Fibroblast of skin of left biceps (primary cell): ENCODE measurements at places on chromosomes 11 and 22.

- DNase-seq, result no peak
These were observed 5.0 kb downstream of the CCND1 start for GRCh38 chr11:69645801-69646492.

DNA sequence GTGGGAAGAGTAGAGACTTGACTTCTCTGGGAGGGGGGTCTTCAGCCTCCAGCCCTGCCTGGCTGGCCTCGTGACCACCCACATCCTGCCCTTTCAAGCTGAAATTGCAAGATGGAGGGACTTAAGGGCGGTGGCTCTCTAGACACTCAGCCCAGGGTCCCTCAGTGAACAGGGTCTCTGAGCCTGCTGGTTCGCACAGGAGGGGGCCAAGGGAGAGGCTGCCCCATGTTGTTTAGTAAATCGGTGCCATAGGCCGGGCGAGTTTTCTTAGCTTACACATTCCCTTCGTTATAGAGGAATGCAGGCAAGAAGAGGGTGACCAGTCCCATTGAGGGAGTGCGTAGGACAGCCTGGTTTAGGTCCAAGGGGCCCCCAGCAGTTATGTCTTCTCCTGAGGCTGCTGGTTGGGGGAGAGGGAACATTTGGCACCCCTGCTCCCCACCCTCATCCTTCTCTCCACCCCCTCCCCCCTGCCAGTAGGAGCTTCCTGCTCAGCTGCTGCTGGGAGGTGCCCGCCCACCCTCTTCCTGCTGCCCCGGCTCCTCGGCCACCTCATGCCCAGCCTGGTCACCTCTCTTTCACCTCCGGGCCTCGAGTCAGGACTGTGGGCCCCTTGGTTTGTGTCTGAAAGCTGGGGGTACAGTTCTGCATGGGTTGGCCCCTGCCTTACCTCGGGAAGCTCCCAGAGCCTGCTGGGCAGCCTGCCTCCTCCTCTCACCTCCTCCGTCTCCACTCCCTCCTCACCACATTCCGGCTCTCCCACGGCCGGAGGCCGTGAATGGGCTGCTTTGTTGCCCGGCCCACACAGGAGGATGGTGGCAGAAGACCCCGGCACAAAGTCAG lies 3.9 kb downstream of the FRMD8 start:
- DNase-seq, result no peak

DNA sequence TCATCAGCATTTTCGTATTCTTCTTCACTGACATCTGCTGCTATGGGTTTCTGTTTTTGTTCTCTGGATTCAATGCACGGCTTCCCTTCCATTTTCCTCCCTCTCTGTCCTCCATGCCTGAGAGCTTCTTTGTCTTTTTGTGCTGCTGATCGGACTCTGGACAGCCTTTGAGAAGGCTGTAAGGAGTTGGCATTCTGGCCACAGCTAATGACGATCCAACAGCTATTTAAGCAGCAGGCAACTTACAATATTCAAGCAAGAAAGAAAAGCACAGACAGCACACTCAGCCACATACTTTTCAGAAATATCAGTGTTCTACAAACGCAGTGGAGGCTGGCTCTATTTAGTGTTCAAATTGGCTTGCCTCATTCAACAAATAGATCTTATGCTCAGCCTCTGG lies 60.9 kb upstream of the ZC3H12C start:
- no peak for DNase-seq

GRCh38 chr11:330694-331357 lies 10.2 kb upstream of the IFITM3 start:
- no peak for DNase-seq

GRCh38 chr22:29343313-29343805 lies 27.9 kb upstream of the RASL10A start:
- peak; percentile 49 for DNase-seq

- no peak for DNase-seq
These were observed 30.6 kb downstream of the KIRREL3 start for GRCh38 chr11:126969865-126970479.

- no peak for DNase-seq
These were observed 23.7 kb downstream of the JAML start for GRCh38 chr11:118200901-118201680.

DNA sequence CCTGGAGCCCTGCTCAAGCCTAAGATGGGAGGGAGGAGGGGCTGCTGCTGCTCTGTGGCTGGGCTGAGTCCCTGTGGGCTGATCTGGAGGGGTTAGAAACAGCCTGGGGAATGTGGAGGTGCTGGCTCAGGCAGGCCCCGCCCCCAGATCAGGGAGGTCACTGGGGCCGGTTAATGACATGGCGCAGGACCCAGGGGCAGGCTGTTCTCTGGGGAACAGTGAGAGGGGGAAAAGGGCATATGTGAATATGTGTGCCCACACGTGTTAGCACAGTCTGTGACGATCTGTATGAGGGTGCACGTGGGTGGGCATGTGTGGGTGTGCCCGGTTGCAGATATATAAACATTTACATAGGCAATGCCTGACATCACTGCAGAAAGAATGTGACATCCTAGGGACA lies 143.5 kb downstream of the MIAT start:
- no peak for DNase-seq

DNA sequence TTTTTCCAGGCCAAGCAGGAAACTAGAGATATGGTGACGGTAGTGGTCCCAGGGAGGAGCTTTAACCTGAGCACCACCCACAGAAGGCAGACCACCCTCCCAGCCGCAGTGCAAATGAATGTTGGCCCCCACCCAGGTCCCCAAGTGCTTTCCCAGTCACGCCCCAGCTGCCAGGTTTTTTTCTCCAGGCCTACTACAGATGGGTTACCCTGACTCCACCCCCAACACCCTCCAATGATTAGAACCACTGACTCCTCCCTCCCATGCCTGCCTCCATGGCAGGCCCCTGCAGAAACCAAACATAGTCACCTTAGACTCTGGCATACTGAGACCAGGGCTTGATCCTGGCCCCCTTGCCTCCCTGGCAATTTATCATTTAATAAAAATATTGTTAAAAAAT lies 58.7 kb upstream of the CHST1 start:
- DNase-seq, result no peak

DNA sequence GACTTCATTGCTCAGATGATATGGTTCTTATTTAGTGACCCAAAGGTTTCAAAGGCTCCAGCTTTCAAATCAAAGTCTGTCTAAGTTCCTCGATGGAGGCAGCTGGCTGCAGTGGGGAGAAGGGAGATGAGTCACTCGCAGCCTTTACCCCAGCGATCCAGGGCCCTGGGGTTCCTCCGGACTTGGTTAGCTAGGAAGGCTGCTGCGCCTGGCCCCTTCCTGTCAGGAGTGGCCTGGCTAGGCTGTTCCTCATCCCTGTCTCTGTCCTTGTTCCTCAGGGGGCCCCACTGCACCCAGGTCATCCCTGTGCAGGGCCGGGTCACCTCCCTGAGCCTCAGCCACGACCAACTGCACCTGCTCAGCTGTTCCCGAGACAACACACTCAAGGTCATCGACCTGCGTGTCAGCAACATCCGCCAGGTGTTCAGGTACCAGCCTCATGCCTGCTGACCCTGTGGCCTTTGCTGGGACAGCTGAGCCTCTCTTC lies 13.9 kb downstream of the ATG16L2 start:
- no peak for DNase-seq

GRCh38 chr11:125835748-125836147 lies 2.6 kb downstream of the PATE4 start:
- DNase-seq, result no peak

GRCh38 chr11:3995307-3995706 lies 99.3 kb upstream of the RRM1 start:
- DNase-seq, result no peak

- no peak for DNase-seq
These were observed 312.2 kb upstream of the MTNR1B start for GRCh38 chr11:92657226-92657625.

- DNase-seq, result no peak
These were observed 185.2 kb downstream of the TBC1D22A start for GRCh38 chr22:46947516-46948257.

DNA sequence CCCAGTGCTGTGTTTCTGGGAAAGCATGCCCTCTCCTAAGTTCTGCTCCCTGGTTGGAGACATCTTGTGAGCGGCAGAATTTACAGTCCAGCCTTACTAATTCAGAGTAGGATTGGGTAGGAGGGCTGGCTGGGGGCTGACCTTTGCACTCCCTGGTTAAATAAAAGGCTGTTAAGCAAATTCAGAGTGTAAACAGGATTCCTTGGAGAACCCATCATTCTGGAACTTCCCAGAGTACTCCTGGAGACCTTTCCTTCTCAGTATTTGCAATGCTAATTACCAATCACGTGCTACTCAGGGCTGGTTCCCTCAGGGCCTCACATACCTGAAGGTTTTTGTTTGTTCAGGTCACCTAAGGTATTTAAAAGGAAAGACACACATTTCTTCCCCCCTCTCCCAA lies 340.2 kb downstream of the TBC1D22A start:
- DNase-seq, result no peak

- DNase-seq, result no peak
These were observed 875.2 kb downstream of the BRD1 start for GRCh38 chr22:48952256-48953102.

GRCh38 chr22:39256979-39257378 lies 12.2 kb upstream of the PDGFB start:
- no peak for DNase-seq

DNA sequence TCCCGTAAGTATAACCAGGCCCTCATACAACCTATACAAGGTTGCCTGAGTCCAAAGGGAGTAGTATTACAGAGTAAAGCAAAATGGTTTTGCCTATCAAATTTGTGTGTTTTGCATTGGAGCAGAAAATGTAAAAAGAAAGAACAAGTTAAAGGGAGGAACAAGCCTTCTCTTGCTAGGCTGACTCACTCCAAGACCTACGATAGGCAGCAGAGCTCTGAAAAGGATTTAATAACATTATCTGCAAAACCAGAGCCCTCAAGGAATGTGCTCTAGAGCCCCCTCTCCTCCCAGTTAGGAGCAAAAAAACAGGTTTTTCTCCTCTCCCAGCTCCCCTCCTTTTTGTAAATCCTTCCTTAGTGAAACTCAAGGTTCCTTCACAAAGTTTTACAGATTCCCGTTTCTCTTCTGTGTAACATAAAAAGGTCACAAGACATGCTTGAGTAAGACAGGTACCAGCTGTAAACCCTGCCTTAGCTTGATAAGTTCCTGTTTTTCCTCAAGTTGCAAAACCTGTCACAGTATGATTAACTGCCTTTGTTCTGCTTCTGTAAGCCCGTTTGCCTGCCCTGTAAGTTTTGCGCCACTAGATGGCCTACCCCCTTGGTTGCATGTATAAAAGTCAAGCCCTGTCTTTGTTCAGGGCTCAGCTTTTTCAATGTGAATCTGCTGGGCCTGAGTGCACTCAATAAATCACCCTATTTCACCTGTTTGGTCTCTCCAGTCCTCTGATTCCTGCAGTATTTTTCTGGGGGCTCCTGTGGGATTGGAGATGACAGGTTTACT lies 498.2 kb downstream of the KCNA4 start:
- no peak for DNase-seq

- no peak for DNase-seq
These were observed 24.9 kb downstream of the PGM2L1 start for GRCh38 chr11:74373382-74373781.

GRCh38 chr11:117417342-117417741 lies 89.7 kb downstream of the CEP164 start:
- no peak for DNase-seq

DNA sequence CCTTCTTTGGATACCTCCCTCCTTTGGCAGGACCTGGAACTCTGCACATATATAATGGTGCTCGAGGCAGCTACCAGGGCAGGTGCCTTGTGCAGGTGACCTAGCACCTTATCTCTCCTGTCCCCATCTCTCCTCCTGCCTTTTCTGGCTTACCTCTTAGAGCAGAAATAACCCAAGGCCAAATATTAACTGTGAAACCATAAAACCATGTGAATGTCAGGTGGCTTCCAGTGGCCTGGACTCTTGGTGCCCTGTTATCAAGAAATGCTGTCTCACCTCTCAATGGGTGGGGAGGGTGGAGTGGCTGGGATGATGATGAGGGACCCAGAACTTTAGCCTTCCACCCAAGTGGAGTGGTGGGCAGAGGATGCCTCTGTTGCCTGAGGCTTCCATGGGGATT lies 42.9 kb downstream of the YWHAH start:
- DNase-seq, result no peak

GRCh38 chr11:68457216-68457897 lies 3.2 kb upstream of the PPP6R3 start:
- DNase-seq, result no peak

GRCh38 chr22:31080164-31080847 lies 812 bp upstream of the SMTN start:
- no peak for DNase-seq

GRCh38 chr11:111225881-111226280 lies 19.6 kb upstream of the POU2AF2 start:
- no peak for DNase-seq

GRCh38 chr22:30169002-30169401 lies 77.6 kb downstream of the LIF start:
- DNase-seq, result no peak

DNA sequence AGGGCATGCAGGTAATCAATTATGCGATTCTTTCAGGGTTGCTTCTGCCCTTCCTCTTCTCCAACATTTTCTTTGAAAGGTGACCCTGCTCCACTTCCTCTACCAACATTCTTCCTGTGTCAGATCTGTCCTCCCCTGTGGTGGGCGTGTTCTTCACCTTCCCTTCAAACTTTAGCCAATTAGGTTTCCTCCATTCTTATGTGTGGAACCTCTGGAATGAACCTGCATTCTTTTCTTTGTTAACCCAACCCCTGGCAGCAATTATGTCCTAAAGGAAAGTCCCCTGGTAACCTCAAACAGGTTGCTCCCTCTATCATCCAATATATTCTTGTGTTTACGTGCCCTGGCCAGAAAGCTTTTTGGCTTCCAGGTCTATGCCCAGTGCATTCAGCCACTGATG lies 22.4 kb downstream of the KIRREL3 start:
- no peak for DNase-seq

DNA sequence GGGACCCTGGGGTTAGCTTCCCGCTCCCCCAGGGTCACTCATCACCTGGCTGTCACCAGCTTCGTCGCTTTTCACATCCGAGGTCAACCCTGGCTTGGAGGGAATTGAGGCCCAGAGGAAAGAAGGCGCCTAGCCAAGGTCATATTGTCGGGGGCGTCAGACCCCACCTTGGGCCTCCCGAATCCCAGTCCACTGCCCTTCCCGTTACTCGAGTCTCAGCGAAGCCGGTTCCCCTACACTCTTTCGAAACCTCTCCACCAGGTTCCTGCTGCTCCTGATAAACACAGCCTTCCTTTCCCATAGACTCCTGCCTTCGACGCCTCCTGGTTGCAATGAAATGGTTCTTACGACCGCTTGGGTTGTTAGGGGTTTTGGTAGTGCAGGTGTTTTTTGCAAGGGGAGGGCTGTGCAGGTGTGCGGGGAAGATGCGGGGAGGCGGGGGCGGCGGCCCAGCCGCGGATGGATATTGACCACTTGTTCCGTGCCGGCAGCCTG lies 642 bp downstream of the NAA40 start:
- DNase-seq, result no peak
